ENCODE measurements at places on chromosomes 3 and 15.

DNA sequence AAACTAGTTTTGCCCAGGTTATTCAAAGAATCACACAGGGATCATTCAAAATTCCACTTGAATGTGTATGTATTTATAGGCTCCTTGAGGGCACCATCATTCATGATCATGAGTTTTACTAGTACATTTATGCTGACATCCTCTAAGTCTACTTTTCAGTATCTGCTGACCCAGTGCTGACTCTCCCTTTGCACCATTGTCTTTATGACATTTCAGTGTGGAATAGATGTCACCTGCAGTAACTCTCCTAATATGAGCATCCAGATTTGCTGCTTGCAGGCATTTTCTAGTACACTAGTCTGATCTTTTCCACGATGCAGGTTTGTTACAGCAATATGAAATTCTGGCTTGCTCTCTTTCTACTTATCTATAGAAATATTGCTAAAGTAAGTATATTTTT lies 1603.5 kb downstream of the SI start:
- DNase-seq: no peak

DNA sequence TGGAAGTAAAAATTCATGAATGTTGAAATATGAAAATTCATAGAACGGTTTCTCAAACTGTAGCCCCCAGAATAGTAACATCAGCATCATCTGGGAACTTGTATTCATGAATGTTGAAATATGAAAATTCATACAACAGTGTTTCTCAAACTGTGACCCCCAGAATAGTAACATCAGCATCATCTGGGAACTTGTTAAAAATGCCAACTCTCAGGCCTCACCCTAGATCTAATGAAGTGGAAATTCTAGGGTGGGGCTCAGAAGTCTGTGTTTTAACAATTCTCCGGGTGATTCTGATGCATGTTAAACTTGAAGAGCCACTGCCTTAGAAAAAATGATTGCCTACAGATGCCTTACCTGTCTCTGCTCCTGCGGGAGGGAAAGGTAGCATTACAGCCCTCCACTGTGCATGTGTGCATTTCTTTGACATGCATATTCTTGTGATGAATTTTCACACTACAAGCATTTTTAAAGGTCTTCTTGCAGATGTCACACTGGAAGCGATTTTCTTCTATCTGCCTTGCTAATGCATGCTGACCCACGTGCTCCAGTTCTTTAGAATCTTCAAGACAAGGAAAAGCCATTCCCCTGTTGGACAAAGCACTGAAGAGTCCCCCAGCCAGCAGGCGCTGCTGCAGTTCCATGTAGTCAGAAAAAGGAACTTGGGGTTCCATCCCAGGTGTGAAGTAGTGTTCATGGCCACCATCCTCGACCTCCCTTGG lies 21.7 kb downstream of the BNC1 start:
- no peak for DNase-seq

DNA sequence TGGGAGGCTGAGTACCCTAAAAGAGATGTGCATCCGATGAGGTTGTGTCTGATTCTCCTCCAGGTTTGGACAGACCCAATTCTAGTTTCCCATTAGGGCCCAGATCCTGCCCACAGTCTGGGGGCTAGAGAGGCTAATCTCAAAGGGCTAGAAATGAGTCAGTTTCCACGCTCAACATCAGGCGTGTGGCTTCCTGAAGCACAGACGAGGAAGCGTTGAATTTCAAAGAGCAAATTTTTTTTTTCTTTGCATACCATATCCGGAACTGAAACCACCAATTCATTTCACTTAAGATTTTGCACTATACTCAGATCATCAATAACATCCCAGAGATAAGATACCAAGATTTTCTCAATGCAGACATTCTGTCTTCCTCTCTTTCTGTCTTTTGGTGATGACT lies 173.8 kb upstream of the BCL6 start:
- peak; percentile 64 for DNase-seq

DNA sequence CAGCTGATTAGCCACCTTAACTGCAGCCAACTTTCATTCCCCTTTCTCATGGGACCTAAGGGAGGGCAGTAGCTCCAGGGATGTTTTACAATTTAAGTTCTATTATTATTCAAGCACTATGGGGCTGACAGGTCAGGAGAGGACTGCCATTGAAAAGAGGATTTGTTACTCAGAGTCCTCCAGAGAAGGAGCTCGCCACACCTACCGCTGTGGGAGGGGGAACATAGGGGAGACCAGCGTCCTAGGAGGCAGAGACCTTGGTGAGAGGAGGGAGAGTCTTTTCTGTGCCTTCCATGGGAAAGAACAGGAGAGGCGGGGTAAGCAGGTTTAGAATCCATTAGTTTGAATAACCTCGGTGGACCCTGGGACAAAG lies 14.4 kb downstream of the ATP10A start:
- no peak for DNase-seq

- no peak for DNase-seq
Measured at GRCh38 chr3:54324103-54324502, 201.8 kb downstream of the CACNA2D3 start.

Measured in activated naive CD4-positive, alpha-beta T cell treated with Interleukin-2 at 50 U/mL for 16 hours (primary cell).